Aorta (tissue), 5 donors: ENCODE measurements at places on chromosomes 4 and X.

DNA sequence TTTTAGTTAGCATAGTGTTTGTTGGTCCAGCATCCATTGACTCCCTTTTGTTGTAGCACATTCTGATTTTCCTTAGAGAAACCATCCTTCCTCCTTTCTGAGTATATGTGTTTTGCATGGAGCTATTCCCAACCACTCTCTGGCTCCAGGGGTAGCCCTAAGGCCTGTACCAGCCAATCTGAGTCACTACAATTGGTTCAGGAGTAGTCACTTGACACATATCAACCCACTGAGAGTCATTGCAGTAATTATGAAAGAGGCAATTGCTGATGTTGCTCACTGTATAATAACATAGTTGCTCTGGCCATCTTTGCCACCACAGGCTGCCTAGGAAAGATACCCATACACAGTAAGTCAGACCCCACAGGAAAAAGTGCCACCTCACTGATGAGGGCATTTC, 71.2 kb upstream of the GRID2 start:
- H3K36me3 ChIP-seq, result no peaks in the 10 kb centered on the region
- no peak overlapping the region for H3K27ac ChIP-seq
- no peak overlapping the region for H3K4me3 ChIP-seq
- no peaks in the 10 kb centered on the region for H3K4me1 ChIP-seq
- no peaks in the 10 kb centered on the region for H3K27me3 ChIP-seq
- DNase-seq, result no peak

GRCh38 chrX:23334521-23334847, 165 bp upstream of the PTCHD1 start:
- no peaks in the 10 kb centered on the region for H3K4me1 ChIP-seq
- H3K4me3 ChIP-seq, result peak overlapping the region; percentile 26
- DNase-seq, result no peak

- H3K4me3 ChIP-seq, result no peak overlapping the region
Observed at GRCh38 chr4:9962611-9963314, 58.5 kb downstream of the SLC2A9 start.

DNA sequence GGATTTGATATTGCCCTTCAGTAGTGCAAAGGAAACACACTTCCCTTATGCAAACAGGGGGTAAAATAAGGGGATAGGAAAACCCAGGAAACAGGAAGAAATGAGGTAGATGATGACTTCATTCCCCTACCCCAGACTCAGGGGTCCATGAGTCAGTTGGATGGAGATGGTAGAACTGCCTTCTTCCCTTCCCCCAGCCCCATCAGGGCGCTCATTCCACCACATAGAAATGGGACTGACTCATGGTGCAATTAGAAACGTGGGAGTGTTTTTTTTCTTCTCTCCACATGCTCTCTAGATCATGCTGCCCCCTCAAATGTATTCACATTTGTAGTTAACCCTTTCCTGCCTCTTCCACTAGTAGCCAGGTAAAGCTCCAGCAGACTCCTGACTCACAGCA, 23.1 kb upstream of the ARMCX2 start:
- H3K4me3 ChIP-seq, result no peak overlapping the region
- no peaks in the 10 kb centered on the region for H3K36me3 ChIP-seq
- no peak for DNase-seq
- no peaks in the 10 kb centered on the region for H3K27me3 ChIP-seq
- H3K4me1 ChIP-seq, result no peaks in the 10 kb centered on the region
- H3K27ac ChIP-seq, result no peak overlapping the region

GRCh38 chrX:15574017-15574416, 26.7 kb downstream of the ACE2 start:
- no peak overlapping the region for H3K4me3 ChIP-seq
- H3K4me1 ChIP-seq, result no peaks in the 10 kb centered on the region
- DNase-seq, result no peak
- H3K36me3 ChIP-seq, result no peaks in the 10 kb centered on the region
